ENCODE measurements at places on chromosomes 6 and 20.

GRCh38 chr6:145798530-145798929 is 16.1 kb downstream of the FBXO30 start:
- no peak for DNase-seq

- DNase-seq, result no peak
Measured at GRCh38 chr6:33993091-33993490, 152.8 kb downstream of the GRM4 start.

GRCh38 chr20:53332022-53332837 is 261.4 kb downstream of the ZNF217 start:
- no peak for DNase-seq

DNA sequence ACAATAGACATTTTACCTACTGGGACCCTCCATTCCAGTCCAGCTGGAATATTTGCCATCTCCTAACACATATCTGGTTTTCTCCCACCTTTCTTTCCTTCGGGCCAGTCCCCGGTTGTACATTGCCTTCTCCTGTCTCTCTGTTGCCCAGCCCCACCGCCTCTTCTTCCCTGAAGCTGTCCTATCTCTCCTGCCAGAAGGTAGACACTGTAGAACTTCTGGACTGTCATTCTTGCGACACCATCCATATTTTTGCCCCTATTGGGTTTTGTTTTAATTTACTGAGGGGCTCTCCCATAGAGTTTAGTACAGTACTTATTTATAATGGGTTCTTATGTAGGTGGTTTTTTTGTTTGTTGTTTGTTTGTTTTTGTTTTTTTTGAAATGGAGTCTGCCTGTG is 4.9 kb downstream of the PTK7 start:
- DNase-seq, result no peak

Measured in activated T-cell treated with anti-CD3 and anti-CD28 coated beads for 48 hours (primary cell).